ENCODE measurements at places on chromosomes 5 and 9.

GRCh38 chr9:70262366-70262765, 3.6 kb downstream of the SMC5 start:
- no peak for DNase-seq

DNA sequence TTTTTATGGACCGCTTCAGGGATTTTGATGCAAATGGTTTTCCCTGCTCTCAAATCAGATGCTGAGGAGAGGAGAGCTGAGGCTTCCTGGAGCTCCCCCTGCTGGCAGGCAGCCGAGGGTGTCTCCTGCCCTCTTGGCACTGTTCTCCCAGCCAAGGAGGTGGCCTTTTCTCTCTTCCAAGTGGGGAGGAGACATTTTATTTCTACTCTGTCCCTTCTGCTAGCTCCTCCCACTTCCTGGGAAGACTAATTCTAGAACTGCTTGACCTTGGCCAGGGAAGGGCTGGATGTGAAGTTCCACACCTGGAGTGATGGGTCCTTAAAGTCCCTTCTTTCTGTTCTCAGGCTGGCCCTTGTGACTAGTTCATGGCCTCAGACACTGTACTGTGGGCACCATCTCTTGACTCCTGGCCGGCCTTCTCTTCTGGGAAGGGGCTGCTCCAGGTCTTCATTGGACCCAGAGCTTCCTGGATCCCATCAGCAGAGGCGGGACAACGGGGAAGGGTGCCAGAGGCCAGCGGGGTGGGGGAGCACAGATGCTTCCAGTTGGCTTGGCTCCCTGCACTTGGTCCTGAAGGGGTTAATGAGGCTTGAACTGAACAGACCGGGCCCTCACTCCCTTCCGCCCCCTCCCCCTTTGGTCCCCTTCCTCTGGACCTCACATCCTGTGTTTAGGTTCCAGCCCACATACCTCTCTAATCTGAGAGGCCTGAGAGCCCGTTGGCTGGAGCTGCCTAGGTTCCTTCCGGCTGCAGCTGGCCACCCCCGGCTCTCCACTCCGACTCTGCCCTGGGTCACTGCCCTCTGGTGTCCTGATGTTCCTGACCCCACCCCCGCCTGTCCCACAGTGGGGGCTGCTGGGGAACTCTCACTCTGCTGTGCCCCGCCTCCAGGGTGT, 32.1 kb downstream of the PTPA start:
- DNase-seq: peak; percentile 56

- no peak for DNase-seq
Observed at GRCh38 chr5:56025151-56025885, 30.6 kb upstream of the IL6ST start.

DNA sequence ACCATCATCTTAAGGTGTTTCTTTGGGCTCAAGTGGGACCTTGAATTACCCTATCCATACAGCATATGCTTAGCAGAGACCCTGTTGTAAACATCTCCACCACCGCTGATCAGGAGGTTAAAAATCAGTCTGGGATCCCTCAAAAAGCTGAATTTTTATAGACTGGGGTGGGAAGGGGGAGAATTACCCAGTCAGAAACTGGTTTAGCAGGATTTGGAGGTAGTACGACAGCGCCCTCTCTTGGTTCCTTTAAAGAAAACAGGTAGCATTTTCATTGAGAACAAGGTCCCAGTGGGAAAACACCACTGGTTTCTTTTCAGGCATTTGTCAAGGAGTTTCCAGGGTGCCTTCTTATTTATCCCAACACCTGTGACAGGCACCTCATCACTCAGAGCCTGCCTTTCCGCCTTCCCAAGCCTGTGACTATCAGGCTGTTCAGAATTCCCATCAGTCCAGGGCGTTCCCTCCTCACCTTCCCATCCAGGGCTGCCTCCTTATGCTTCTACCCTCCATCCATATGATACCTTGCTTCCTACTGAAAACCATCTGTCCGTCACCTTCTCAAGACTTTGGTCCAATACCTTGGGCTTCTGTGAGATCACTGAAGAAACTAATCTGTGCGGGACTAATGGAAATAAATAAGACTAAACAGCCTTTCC, 203.8 kb upstream of the RAI14 start:
- DNase-seq: peak; percentile 68

GRCh38 chr9:134419684-134420076, 93.4 kb downstream of the RXRA start:
- DNase-seq: peak; percentile 46

DNA sequence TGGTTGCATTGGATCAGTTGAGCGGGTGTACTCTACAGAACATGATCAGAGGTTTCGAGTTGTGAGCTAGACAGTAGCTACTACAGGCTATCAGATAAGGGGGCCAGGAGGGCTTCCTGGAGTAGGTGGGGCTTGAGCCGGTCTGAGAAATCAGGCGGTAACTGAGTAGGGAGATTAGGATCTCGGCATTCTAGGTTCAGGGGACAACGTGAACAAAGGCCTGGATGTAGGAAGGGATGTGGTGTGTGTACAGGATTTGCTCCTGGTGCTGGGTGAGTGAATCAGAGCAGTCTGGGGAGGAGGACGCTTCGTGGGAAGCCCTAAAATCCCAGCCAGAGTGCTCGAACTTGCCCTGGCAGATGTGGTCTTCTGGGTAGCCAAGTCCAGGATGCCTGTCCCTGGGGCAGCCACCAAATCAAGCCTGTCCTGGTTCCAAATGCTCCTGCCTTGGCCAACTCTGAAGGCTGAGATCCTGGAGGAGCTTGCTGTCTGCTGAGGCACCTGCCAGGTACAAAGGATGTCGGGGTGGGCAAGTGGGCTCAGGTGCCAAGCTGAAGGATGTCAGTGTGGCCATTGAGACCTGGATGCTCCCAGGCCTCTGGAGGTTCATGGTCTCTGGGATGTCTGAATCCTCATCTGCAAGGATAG, 33.4 kb downstream of the STC2 start:
- DNase-seq: no peak

GRCh38 chr9:100587375-100587774, 9.5 kb downstream of the CAVIN4 start:
- no peak for DNase-seq

DNA sequence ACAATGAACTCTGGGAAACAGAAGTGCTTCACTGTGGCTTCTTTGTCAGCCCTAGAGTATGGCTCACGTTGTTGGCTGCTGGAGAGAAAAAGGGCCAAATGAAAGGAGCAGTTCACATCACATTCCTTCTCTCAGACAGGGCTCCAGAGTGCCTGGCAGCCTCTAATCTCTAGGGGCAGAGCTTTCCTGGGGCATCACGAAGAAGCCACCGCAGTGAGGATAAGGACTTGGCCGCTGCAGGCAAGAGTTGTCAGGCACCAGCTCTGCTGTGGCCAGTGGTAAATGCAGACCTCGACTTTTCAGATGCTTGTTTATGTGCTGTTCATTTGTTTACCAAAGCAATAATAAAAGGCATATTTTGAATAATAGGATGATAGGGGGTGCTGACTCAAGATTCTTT, 227.2 kb downstream of the ICE1 start:
- no peak for DNase-seq

DNA sequence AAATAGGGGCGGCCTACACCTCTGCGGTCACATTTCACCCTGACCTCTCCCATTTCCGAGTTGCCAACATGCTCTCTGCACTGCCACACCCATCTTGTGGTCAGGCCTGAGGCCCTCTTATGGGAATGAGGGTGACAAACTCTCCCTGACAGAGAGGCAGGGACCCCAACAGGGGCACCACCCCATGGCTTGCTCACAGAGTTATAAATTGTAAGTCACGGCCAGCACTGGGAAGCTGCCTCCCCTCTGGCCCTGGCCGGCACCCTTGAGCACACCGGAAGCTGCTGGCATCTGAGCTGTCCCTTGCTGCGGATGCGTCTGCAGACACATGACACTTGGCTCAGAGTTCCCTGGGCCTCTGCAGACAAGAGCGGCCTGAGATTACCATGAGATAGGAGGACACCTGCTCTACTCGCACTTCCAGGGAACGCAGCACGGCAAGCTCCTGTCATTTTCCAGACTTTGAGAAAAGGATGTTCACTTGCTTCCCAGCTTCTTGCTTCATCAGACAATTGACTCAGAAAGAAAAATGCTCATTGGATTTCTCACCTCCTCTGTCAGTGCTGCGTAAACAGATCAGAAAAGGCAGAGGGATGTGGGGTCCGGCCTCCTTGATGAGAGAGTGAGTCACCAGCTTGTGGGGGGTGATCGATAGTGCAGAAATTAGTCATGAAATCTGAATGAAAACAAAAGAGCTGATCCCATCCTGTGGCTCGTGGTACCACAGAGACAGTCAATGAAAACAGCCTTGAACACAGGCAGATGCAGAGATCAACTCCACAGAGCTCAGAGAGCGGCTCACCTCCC, 269.8 kb downstream of the SYK start:
- DNase-seq: no peak

DNA sequence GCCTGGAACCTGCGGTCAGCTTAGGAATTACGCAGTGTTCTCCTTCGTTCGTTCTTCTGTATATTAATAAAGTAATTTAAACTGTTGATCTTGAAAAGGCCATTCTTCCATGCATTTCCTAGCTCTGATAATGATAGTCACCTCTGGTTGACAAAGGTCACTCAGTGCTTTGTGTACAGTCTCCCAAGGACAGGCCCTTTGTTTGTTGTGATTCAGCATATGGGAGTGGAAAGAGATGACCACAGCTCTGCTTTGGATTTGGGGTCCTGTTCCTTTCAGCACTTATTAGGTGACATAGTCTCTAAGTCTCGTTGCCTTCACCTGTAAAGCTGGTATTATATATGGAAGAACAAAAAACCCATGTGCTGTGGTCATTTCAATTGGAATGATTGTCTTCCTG, 39.6 kb downstream of the RAD23B start:
- DNase-seq: no peak

GRCh38 chr5:180381428-180381827, 28.3 kb upstream of the GFPT2 start:
- DNase-seq: no peak

DNA sequence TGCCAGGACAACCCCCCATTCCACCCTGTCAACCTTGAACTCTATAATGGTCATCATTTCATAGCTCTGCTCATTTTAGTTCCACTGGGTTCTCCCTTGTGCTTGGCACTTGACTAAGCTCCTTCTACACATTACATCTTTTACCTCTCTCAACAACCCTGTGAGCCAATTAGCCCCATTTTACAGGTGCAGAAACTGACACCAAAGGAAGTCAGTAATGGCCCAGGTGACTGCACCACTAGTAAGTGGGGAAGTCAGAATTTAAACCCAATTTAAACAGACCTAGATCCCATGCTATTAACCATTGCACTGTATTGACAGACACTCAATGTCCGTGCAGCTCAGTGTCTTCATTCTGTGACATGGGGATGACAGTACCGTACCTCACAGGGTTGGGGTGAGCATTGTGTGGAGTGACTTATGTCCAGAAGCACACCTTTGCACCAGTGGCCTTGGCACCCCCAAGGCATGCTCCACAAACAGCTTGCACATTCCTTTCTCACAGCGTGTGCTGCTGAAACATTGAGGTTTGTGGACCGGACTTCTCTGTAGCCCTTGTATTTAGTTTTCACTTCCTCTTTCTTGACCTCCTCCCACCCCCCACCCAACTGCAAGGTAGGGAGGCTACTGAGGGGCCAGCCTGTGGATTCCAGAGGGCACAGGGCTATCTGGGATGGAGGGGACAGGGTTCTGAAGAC, 23.1 kb downstream of the IRF1 start:
- no peak for DNase-seq

GRCh38 chr5:14851999-14852526, 19.5 kb downstream of the ANKH start:
- DNase-seq: no peak

Measured in COR-L47 (cell line).